ENCODE measurements at places on chromosomes 5 and 9.

DNA sequence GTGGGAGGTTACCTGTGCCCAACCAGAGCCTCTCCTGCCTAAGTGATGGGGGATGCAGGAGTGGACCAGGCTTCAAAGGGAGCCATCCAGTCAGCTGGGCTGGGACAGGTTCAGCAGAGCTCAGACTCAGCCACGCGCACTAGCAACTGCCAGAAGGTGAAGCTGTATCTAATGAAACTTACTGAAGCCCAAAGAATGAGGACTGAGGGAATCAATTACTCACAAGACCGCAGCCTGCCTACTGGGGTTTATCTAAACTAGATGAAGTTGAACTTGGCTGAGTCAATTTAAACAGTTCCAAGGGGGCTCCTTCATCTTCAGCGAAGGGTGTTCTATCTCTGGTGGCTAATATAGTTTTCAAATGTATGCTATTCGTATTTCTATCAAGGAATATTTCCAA is 11.4 kb downstream of the HAND1 start:
- DNase-seq = no peak

GRCh38 chr5:145774442-145774841 is 60.7 kb downstream of the PRELID2 start:
- no peak for DNase-seq

DNA sequence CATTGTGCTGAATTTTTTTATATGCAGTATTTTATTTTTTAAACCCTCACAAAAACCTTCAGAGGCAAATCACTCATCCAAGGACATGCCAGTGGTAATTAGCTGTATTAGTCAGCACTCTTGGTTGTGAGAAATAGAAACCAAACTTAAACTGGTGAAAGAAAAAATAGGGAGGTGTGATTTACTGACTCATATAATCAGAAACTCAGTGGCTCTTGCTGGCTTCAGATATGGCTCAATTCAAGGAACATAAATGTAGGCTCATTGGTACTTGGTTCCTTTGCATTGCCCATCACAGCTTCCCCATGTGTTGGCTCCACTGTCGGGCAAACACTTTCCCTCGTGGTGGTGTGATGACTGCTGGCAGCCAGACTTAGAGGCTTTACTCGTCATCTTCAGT is 497.2 kb downstream of the MAT2B start:
- DNase-seq = no peak

DNA sequence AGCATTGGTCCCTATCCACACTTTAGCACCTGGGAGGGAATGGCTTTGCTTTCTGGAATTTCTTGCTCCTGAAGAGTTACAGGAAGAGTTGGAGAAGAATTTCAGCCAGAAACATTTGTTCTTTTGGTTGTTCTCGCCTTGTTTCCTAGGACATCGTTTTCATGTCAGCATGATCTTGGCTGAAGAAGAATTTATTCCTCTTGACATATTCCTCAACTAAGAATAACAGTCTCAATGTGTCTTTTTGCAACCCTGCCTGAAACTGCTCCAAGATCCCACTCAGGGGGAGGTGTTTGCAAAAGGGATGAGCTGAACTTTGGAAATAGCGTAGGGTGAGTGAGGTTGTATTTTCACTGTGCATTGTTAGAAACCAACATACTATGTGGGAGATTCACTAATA is 26.1 kb downstream of the MAMDC2 start:
- DNase-seq = no peak

DNA sequence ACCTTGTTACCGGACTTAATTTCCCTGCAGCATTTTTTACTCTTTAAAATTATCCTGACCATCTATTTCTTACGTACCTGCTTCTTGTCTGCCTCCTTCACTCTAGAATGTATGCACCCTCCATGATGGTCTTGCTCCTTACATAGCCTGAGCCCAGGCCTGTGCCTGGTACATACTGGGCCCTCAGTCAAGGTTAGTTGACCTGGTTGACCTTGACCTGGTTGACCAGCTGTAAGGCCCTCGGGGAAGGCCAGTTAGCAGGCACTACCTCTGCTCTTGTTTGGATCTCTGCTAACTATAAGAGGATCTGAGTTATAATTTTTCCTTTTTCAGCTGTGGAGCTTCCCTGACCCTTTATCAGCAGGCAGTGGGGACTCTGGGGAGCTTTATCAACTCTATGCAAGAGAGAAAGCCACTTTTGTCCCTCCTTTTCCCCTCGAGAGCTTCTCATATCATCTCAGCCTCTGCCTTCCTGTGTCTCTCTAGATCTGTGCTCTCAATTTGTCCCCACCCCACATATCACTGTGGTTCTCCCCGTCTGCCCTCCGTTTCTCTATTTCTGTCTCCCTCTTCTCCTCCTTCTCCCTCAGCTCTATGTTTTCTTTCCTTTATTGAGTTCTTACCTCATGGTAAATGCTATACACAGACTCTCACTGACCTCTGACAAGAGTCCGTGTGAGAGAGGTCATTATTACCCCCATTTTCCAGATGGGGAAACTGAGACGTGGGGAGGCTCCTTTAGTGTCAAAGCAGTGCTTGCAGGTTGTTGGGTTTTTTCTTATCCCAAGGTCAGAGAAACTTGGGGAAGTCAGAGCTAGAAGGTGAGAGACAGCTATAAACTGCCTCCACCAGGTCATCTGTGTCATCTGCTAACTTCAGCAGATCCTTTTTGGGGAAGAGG is 28.6 kb downstream of the SPRY4 start:
- DNase-seq = no peak

GRCh38 chr9:16202914-16203728 is 650.3 kb downstream of the CCDC171 start:
- DNase-seq = no peak

GRCh38 chr5:141729387-141730006 is 47.5 kb upstream of the ARAP3 start:
- DNase-seq = no peak

DNA sequence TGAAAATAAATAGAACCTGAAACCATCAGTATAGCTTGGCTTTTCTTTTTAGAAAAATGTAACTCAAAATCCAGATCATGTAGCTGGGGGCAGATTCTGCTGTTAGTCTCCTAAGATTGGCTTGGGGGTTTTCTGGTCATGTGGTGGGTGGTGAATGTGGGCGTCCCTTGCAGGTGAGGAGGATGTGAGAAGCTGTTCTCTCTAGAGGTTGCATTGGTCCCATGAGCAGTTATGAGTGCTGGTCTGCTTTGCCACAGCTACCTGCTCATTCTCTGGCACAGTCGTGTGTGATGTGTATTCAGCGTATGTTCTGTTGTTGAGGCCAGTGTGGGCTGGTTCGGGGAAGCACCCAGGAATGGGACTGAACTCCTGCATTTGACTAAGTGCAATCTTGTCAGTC is 466.8 kb downstream of the DIRAS2 start:
- no peak for DNase-seq

- peak; percentile 35 for DNase-seq
Observed at GRCh38 chr5:120160124-120160895, 303.8 kb upstream of the PRR16 start.

- no peak for DNase-seq
Observed at GRCh38 chr5:124239572-124239971, 506.9 kb downstream of the ZNF608 start.

DNA sequence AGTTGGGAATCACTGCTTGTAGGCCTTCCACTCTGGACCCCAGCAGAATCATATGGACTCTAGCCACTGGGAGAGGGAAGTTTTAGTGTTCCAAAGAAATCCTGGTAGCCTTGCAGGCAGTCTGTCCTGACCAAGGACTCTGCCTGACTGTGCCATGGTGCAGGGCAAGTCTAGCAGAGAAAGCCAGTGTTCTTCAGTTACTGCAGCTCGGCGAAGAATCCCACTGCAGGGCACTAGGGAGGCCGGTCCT is 20.3 kb upstream of the MATR3 start:
- no peak for DNase-seq

GRCh38 chr5:95216136-95216955 is 68.5 kb downstream of the MCTP1 start:
- DNase-seq = no peak

DNA sequence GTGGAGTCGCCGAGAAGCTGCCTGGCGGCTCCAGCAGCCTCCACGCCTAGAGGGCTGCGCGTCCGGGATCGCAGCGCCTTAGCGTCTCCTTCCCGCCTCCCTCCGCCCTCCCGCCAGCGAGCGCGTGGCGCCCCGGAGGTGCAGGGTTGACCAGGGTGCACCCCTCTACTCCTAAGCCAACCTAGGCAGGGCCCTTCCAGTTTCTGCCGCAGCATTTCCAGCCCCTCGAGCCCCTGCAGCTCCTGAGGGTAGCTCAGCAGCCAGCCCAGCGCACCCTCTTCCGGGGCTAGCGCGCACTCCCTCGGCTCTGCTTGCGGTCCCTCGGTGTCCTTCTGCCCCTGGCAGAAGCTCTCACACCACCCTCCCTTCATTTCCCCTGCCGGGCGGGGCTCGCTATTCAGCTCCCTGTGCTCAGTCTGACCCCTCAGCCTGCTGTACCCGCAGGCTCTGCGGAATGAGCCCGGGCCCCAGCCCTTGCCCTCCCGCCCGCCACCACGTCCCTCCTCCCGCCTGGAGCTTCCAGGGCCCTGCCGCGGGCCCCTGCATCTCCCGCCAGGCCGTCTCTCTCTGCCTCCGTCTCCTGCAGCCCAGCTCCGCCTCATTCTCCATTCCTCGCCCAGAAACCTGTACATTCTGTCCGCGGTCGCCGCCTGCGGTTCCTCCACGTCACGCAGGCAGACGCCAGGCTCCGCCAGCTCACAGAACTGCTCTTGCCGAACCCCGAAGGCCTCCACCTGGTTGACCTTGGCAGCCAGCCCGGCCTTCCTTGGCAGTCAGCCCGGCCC is 61.8 kb downstream of the SPATA31C2 start:
- peak; percentile 62 for DNase-seq

DNA sequence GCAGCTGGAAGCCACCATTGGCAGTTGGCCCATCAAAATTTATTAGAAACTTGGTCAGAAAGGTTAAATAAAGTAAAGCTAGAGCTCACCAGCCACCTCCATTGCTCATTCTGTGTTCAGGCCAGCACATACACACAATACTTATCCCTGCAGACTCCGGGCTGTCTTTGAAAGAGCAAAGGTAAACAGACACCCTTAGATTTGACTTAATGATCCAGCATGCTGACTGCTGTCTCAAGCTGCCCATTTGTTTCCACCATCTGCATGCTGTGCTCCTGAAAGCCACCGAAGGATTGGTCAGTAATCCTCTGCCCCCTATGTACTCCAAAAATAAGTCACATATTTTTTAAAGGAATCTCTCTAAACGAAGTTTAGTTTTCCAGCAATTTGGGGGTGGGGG is 1059.8 kb upstream of the DMAC1 start:
- no peak for DNase-seq

GRCh38 chr5:14842117-14842516 is 29.5 kb downstream of the ANKH start:
- DNase-seq = peak; percentile 83

- no peak for DNase-seq
Observed at GRCh38 chr5:6430418-6431028, 18.1 kb upstream of the UBE2QL1 start.

- DNase-seq = no peak
Observed at GRCh38 chr9:114112325-114112724, 13.2 kb upstream of the KIF12 start.

- DNase-seq = no peak
Observed at GRCh38 chr9:84411683-84412267, 71.2 kb upstream of the SLC28A3 start.

GRCh38 chr9:133938086-133938485 is 54.0 kb downstream of the VAV2 start:
- DNase-seq = no peak

DNA sequence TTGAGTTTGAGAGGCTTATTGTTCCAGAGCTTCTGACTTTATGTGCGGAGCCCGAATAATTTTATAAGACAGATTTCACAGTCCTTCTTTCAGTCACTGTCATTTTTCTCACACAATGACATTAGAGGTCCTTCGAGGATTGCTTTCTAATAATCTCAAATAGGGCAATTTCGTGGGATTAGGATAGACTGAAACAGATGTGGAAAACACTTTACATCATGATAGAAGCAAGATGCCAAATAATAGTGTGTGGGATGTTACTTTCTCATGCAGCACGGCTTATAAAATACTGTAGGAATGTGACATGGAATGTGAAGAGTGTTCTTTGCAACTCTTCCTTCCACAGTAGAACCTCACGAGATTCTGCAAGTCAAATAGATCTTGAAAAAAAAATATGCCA is 451.3 kb downstream of the SEMA5A start:
- DNase-seq = no peak

GRCh38 chr9:37575921-37576721 is at the start of gene FBXO10:
Gene FBXO10 (minus strand): TSS chr9:37576380. CDS start chr9:37541768, 34,612 bp downstream.
- DNase-seq = peak; percentile 87

- DNase-seq = peak; percentile 3
Observed at GRCh38 chr5:62042007-62042406, 264.0 kb upstream of the KIF2A start.

DNA sequence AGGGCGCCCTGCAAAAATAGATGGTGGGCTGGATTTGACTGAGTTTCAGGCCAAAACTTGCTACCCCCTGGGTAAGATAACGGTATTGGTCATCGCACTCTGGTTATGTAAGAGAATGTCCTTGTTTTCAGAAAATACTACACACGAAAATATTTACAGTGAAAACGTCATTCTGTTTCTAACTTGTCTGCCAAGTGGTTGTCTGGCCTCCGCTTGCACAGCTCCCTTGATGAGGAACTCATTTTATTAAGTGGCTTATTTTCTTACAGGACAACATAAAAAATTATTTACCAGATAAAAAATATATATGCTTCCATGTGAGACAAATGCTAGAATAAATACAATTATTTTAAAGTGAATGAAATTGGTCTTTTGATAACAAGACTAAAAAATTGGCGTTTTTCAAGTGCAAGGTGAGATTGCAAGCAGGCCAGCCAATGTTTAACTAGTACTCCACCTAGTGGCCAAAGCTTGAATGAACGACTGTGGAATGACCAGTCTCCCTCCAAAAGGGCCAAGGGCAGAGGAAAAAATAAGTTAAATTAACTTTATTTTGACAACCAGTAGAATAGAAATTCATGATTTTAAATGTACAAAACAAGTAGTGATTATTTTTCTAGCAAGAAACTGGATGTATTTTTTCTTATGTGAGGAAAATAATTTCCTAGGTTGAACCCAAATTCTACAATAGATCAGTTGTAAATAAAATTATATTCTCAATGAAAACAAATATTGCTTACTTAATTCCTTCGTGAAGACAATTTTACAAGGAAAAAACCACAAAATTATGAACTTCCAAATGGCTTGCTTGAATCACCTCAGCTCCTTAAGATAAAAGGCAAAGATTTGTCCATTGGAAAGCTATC is 93.2 kb downstream of the ZFAND5 start:
- DNase-seq = peak; percentile 45

- DNase-seq = no peak
Observed at GRCh38 chr9:99345942-99346341, 123.9 kb downstream of the SEC61B start.

DNA sequence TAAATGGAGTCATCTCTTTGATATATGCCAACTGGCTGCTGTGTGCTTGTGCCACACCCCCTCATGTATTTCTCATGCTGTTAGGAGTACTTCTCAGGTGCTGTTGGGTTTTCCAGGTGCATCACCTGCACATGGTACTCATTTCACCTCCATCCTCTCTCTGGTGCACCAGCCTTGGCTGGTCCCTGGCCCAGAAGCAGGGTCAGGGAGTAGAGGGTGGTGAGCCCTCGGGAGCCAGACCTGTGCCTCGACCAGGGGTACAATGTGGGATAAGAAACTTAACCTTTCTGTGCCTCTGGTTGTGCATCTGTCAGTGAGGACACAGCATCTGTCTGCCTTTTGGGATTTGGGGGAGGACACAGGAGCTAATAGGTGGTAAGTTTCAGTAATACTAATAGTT is 38.5 kb downstream of the SECISBP2 start:
- DNase-seq = no peak
